ENCODE measurements at places on chromosomes 16 and 17.

- peak; percentile 34 for DNase-seq
Measured at GRCh38 chr16:86063760-86064405, 164.9 kb downstream of the IRF8 start.

- DNase-seq = no peak
Measured at GRCh38 chr16:19108409-19109287, 5.1 kb upstream of the ITPRIPL2 start.

DNA sequence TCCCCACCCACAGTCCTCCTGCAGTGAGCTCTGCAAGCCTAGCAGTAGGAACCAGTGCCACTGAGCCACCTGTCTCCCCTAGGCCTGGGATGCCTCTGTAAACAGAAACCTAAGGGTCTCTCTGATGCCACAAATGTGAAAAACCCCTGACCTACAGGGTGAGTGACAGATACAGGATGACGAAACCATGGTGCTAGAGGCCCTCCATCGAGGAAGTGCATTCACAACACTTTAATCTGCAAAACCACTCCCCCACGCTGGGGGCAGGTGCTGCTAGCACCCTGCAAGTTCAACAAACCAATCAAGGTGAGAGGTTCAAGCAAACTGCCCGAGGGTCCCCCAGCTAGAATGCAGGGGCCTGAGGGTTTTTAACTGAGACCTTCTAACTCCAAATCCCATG, 59.5 kb downstream of the CDYL2 start:
- no peak for DNase-seq

GRCh38 chr17:45430738-45431530, 1.7 kb downstream of the ARHGAP27 start:
- DNase-seq = peak; percentile 56

DNA sequence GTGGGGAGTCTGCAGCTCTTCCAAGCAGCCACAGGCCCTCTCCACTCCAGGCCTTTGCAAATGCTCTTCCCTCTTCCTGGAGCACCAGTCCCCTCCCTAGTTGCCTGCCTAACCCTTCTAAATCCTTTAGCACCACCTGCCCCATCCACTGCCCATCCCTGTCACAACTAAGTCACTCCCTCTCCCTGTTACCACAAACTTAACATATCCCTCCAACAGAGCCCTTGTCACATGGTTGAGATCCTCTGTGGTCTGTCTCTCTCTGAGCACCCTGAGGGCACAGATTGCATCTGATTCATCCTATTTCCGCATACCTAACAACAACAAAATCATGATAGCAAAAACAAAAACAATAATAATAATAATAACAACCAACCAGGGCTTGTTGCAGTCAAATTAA, 11.0 kb upstream of the BEAN1 start:
- DNase-seq = no peak

DNA sequence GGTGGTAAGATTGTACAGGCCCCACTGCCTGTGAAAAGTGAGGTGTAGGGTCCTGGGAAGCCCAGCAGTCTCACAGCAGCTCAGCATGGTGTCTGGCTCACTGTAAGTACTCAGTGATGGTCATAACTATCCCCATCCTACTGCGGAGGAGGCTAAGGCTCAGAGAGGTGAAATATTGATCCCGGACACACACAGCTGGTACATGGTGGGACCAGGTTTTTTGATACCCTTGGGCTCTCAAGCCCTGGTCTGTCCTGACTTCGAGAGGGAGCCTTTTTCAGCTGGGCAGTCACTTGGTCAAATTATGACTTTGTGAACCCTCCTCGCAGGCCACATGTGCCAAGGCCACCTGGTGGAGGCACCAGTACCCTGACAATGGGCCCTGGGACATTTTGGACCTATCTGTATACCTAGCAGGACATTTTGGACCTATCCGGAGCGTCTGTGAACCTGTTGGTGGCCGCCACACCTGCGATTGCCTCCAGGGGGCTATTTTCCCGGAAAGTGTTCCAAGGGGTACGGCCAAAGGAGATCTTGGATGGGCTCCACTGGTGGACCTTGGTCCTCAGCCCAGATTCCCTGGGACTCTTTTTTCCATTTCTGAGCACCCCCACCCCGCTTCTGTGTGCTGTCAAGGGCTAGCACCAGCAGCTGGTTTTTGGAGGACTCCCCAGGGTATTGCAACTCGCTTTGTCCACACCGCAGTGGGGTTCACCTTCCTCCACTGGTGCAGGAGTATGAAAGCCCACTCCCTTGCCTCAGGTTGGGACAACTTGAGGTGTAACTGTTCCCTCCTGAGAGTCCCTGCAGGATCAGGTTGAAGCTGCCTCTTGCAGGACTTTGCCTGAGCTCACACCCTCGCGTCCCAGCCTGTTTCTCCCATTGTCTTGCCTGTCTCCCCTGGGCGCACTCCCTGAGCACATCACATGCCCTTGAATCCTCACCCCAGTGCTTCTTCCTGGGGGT, 83.6 kb upstream of the NKD1 start:
- peak; percentile 43 for DNase-seq

- no peak for DNase-seq
Measured at GRCh38 chr16:67399218-67399733, 6.0 kb upstream of the TPPP3 start.

DNA sequence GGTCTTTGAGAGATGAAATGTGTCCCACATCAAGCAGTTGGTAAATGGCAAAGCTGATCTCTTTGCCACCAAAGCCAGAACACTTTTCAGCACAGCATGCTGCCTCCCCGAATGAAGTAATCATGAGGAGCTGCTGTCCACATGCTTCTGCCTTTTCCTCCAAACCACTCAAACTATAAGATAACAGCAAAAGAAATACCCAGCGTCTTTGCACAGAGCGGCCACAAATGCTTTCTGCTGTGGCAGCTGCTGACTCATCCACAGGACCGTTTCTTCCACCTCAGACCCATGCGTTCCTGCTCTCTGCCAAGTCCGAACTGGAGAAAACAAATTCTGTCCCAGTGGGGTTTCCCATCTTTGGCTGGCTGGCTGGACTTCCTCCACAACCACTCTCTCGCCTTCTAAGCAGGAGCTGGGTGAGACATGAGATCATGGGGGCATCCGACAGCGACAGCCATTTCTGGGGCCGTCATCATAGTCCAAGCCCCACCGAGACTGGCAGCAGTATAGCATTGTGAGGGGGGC, 27.1 kb downstream of the TBC1D3B start:
- DNase-seq = no peak

DNA sequence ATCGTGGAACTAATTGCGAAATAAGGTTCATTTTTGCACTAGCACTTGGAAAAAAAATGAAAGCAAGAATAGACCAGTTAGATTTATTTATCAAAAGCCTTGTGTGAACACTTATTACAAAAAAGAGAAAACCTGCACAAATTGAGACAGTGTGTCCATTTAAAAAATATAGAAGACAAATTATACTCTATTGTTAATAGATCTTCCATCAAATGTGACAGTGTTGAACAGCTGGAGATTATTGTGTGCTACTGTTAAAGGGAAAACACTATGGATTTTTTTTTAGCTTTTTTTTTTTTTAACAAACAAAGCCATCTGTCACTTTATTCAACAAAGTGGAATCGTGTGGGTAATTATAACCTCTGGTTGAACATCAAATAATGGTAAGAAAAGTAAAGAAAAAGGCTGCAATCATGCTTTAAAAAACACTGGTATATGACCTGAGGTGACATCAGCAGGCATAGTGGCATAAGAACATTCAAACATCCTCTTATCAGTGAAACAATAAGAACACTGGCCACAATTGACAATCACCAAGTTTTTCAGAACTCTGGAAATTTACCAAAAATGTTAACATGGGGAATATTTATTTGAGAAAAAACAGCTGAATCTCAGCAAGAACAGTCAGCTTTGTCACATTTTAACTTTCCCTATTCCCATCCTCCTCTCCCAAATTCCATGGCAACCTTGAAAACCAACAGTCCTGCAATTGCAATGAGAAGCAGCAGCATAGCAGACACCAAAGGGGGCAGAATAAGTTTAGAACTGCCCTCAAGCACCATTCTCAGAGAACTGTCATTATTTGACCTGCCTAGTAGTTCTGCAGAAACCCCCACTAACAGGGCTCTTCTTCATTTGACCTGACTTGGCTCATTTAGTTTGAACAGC, 442.3 kb upstream of the MON1B start:
- no peak for DNase-seq

DNA sequence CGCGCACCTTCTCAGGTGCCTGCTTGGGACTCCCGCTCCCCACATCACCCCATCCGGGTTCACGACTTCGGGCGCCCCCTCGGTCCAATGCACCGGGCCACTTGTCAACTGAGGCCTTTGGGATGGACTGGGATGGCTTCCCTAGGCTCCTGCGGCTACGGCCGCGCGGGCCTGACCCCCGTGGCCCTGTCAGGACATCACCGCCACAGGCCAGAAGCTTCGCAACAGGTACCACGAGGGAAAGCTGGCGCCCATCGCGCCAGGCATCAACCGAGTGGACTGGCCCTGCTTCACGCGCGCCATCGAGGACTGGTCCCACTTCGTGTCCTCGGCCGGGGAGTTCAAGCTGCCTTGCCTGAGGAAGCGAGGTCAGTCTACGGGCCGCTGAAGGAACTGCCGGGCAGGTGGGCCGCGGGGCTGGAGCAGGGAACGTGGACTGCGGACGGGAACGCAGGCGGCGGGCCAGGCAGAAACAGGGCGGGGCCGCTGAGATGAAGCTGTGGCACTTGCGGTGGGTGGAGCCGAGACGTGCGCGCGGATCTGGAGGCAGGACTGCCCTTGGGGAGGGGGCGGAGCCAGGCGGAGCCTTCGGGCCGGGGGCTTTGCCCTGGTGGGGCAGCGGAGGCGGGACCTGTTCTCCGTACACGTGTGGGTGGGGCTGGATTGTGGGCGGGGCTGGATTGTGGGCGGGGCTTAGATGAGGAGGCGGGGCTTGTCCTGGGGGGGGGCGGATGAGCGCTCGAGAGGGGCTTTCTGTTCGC, 13.7 kb upstream of the CNGB1 start:
- peak; percentile 96 for DNase-seq

DNA sequence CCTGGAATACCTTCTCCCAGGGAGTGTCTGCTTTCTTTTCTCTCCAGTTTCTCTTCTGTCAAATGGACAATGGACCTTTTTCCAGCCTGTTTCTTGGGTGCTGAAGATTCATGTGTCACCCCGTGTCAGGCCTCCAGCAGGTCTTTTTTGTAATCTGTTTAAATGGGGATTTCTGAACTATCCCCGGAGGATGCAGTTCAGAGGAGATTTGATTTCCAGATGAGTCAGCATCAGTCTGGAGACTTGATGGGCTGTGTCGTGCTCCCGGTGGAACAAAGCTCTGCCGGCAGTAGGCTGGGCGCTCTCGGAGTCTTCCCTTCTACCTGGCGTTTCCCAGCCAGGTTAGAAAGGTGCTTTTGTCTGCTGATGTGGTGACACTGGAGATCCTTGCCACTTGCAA, 440.6 kb downstream of the HS3ST3B1 start:
- no peak for DNase-seq

DNA sequence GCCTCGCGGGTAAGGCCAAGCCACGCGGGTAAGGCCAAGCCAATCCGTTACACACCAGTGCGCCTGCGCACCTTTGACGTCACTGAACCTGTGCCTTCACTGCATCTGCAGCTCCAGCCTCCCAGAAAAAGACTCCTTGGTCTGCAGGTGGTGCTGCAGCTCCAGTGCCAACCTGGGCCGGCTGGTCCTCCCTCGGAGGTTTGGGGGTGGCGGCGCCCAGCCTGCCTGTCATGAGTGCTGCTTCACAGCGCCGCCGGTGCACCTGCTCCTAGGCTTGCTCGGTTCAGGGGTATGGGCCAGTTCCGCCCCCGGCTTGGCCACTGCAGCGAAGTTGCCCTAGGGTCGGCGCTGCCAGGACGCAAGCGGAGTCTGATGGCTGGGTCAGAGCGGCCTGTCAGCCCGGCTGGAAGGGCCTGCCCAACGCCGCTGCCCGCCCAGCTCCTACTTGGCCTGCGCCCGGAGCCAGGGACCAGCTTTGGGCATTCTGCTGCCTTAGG, 146.6 kb downstream of the USP22 start:
- no peak for DNase-seq

DNA sequence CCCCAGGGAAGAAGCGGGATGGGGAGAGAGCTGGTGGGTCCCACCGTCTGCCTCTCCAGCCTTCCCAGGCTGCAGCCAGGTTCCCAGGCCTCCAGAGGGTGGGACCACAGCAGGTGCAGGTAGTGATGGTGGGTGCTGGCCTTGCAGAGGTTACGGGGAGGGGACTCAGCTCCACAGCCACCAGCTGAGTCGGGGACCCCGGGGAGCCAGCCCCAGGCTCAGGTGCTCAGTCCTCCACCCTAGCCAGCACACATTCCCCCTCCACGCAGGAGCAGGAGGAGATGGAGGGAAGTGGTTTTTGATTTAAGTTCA, 5.0 kb downstream of the TP53I13 start:
- DNase-seq = no peak

- DNase-seq = no peak
Measured at GRCh38 chr17:29619251-29619650, 3.5 kb downstream of the CORO6 start.

DNA sequence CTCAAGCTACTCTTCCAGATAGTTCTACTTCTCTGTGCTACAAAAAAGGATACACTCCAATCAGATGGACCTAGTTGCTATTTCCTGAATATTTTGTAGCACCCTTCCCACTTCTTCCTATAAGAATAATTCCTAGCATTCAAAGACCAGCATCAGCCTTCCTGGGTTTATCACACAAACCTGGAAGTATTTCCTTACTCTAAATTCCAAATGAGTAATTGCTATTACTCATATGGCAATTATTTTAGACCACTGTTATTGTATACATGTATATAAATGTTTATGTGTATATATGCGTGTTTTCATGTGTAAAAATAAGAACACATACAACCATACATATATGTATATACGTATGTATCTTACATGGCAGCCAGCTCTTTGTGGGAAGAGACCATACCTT, 130.6 kb downstream of the MYO1D start:
- no peak for DNase-seq

DNA sequence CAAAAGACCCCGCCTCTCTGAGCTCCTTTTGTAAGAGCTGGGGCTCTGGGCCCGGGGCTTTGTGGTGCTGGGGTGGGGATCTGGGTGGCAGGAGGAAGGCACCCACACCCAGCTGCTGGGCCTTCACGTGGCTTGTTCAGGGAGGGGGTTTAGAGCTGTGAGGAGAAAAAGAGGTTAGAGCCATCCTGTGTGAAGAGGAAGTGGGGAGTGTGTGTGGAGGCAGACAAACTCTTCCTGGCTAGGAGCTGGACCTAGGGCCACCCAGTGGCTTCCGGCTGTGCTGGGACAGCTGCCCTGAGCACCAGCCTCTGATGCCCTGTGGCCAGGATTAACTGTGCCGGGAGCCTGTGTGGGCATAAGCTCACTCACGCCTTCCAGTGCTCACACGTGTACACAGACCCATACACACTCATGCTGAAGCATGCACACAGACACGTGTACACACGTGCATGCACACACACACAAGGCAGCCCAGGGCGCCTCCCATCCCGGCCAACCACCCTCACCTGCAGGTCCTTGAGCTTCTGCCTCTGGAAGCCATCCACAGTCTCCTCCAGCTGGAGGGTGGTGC, 7.4 kb downstream of the CIBAR2 start:
- DNase-seq = no peak

- no peak for DNase-seq
Measured at GRCh38 chr16:75535901-75536300, at the start of gene CHST5. Gene CHST5 (minus strand): TSS chr16:75536108. CDS start chr16:75530384, 5,724 bp downstream.

DNA sequence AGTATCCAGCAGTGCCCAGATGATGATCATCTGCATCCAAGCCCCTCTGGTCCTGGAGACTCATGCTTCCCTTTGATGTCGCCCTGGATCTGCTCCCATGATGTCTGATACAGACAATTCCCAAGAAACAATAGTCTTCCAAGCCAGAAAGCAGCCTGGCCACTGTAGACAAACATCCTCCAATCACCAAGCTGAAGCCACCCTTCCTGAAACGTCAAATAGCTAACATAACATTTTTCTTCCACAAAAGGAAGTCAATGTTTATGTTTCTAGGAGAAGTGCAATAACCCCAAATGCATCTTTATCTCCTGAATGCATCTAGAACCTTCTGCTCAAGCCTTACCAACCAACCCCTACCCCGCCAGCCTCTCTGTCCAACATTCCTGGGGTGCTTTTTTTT, 1.2 kb upstream of the DPEP2 start:
- no peak for DNase-seq
